ENCODE measurements at places on chromosomes 11 and 22.

GRCh38 chr11:72208281-72208680 lies 8.3 kb upstream of the FOLR2 start:
- no peak for DNase-seq

- no peak for DNase-seq
Observed at GRCh38 chr11:84526250-84526649, 1100.9 kb downstream of the DLG2 start.

GRCh38 chr11:945986-946385 lies 20.3 kb downstream of the AP2A2 start:
- no peak for DNase-seq

DNA sequence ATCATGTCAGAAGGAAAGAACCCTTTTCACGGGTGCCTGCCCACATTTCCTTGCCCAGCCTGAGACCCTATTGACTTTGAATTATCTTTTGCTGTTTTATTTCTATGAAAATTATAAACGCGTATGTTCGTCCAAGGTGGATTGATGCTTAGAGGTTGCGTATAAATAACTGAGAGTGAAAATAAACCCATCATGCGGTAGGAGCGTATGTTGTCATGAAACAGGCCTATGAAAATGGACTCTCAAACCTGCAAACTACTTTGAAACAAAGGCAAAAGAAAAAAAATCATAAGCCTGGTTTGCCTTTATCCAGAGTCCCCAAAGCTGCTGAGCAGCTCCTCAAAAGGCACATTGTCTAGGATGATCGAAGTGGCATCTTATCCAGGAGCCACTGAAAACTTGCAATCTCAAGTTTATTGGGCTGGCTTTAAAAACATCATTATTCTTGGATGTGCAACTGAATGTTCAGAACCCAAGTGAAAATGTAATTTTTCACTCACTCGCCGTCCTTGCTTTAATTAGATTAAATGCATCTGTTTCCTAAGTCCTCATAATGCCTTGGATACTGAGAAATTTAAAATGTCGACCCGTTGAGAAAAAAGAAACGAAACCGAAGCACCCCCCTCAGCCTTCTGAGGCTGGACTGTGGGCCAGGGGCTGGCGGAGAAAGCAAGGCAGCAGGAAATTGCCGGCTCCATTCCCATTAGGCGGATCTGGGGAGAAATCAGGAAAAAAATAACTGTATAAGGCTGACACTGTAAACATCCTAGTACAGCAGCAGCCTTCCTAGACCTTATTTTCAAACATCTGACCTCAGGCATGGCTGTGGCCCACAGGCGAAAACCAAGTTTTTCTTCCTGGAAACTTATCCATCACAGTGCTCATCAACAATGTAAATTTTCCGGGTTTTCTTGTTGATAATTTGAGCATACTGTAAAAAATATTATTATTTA lies 82.9 kb upstream of the PPARA start:
- no peak for DNase-seq

DNA sequence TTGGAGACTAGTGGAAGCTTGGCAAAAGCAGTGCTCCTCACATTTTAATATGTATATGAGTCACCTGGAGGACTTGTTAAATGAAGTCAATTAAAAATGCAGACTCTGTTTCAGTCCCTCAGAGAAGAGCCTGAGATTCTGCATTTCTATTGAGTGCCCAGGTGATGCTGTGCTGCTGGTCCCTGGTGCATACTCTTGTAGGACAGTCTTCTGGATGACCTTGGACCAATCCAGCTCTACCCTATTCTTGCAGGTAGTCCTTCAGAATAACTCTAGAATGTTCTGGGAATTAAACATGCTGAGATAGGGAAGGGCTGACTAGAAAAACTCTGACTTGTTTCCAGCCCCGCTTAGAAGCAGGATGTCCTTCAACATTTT lies 115.9 kb downstream of the CASP12 start:
- DNase-seq: no peak

DNA sequence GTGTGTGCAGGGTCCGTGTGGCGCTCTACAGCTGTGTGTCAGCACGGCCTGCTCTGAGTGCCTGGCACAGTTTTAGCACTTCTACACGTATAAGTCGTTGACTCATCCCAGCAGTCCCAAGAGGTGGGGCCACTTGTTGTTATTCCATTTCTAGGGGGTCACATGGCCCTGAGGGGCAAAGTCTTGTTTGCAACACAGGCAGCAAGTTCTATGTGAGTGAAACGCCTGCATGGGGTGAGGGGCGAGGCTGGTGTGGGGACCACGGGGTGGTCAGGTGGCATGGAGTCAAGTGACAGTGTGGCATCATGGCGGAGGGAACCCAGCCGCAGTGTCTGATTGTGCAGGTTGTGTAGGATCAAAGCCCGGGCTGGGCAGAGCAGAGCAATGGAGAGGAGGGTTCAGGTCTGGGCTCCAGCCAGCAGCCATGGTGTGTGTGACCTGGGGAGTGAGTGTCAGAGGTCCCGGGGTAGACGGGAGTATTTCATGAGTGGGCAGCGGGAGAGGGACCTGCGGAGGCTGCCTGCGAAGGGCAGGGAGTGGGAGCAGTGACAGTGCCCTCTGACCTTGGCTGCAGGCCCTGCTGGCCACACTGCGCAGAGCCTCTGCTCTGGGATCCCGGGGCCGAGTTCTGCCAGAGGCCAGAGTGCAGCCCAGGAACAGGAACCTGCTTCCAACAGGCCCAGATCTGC lies 27.9 kb downstream of the SHANK3 start:
- no peak for DNase-seq

- DNase-seq: peak; percentile 60
Observed at GRCh38 chr11:24356501-24356900, 140.4 kb upstream of the LUZP2 start.

DNA sequence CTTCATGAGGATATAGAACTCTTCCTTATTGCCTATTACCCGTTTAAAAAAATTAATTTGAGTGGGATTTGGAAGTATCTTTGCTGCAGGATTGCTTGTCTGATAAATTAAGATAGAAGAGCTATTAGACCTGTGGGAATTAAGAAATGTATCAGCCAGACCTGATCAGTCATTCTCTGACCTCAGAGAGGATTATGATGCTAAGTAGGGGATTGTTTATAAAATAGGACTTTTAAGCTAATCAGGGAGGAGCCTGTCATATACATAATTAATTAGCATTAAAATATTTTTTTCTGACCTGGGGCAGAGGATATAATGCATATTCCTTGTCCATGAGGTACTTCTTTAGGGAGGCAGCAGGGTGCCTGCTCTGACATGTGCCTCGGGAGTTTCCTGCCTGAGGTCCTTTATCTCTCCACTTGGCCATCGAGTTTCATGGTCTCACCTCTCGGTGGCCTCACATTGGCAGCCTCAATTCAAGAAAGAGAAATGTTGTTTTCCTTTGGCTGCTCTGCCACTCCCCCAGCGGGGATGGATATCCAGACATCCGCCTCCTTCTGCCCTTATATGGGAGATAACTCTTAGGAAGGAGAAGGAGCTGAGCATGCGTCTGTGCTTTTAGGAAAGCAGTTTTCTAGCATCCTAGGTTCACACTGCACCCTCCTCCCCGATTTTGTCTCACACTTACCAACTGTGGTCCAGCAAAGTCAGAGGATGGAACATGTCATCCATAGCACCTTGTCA lies 41.1 kb downstream of the DIXDC1 start:
- DNase-seq: no peak

DNA sequence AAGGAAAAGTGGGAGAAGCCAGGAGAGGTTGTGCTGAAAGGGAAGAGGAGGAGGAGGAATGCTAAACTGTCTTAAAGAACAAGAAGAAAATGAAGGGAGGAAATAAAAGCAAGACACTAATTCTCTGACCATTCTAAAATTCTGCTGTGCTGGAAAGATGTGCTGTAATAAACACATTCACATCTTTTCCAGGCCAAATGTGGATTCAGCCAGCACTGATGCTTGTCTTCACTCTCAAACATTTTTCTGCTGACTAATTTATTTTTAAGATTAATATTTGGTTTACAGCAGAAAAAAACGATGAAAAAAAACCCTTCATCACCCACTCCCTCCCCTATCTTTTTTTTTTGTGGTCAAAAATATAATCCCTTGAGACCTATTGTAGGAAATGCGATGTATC lies 223.6 kb downstream of the SWAP70 start:
- DNase-seq: no peak

GRCh38 chr11:71490731-71491390 lies 36.2 kb upstream of the KRTAP5-7 start:
- no peak for DNase-seq

DNA sequence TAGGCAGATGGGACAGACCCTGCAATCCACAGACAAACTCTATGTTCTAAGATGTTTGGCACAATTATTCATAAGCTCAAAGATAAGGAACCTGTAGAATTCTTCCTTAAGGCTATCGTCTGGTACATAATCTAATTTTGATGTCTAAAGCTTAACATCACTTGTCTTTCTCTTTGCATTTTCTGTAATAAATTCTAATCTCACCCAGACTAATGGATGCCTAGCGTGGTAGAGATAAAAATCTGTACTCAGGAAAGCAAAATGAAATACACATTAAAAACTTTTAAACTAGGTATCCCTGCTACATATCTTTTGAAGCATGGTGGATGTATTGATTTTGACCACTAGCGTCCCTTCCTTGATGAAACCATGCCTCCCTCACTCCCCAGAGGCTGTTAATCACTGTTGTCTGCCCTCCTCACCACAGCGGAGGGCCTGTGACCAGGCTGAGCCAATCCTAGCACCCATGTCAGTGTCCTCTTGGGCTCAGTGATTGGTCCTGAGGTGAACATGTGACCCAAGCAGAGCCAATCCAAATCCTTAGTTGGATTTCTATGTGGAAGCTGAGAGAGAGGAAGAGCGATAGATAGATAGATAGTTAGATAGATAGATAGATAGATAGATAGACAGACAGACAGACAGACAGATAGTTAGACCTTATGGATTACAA lies 82.2 kb upstream of the GRK3 start:
- peak; percentile 25 for DNase-seq

DNA sequence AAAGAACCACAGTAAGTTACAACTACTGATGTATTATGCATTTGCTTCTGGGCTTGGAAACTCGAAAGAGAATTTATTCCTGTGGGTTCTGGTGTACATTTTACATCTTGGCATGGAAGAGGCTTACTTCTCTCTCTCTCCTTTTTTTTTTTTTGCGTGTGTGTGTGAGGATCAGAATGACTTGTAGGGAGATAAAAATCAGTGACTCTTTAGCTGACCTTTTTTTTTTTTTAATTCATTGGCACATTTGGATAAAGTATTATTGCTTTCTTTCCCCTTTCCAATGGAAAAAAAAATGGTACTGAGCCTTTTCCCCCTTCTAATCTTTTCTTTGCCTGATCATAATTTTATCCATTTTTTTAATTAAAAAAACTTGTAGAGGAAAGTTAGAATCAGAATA lies 43.5 kb downstream of the EXT2 start:
- no peak for DNase-seq

DNA sequence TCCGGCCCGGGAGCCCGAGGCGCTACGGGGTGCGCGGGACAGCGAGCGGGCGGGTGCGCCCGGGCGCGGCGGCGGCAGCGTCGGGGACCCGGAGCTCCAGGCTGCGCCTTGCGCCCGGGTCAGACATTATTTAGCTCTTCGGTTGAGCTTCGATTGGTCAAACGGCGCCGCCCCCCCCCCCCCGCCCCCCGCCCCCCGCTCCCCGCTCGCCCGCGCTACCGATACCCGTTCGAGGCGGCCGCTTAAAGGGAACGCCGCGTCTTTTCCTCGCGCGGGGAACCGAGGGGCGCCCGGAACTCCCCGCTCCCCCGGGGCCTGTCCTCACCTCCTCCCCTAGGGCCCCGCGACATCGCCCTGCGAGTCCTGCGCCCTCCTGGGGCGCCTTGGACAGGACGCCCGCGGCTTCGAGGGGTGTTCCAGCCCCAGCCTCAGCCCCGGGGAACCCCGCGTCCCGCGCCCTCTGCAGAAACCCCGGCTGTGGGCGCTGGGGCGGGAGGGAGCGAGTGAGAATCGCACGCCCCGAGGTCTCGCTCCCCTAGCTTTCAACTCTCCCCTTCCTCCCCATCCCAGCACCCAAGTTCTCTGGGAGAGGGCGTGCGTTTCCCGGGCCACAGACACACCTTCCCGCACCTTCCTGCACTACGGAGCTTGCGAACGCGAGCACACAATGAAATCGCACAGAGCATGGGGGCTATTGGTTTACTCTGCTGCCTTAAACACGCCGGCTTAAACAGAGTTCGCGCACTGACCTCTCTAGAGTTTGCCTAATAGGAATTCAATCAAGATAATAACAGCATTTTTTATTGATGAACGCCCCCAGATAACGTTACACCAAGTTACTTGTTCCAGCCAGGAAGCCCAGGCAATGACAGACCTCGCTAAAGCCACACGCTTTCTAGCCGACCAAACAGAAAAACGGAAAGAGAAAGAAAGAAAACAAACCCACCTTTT lies at the start of gene BDNF:
BDNF (minus strand) TSS at position 105 of the 951 bp plus-strand sequence. CDS start 41,891 bp downstream, outside the sequence.
- peak; percentile 39 for DNase-seq

GRCh38 chr11:60165951-60166350 lies 16.9 kb downstream of the MS4A6A start:
- DNase-seq: no peak

GRCh38 chr22:20013382-20013871 lies 3.2 kb downstream of the ARVCF start:
- no peak for DNase-seq

DNA sequence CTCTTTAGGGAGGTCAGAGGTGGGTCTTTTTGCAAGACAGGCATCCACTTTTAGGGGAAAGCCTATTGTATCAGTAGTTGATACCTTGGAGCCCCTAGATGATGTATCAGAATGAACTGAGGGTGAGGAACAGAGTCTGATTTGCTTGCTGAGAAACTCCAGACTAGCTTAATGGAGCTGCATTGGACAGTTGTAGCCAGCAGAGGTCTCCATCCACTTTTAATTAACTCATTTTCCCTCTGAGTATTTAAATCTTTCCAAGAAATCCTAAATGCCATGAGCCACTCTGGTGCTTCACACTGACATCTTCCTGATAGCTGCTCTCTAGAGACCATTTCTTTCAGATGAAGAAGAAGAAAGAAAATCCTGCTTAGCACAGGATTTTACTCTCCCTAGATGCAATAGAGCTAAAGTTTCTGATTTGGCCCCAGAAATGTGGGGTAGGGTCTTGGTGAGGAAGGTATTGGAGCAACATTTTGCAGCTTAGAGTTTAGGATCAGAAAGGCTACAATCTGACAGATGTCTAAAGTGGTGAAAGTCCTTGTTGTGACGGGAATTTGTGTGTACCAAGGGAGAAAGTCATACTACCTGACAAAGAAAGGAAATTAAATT lies 38.0 kb downstream of the EXT2 start:
- peak; percentile 62 for DNase-seq

GRCh38 chr11:12942157-12942556 lies 67.0 kb upstream of the RASSF10 start:
- no peak for DNase-seq

GRCh38 chr22:48758881-48759875 lies 1068.5 kb downstream of the BRD1 start:
- DNase-seq: no peak

- no peak for DNase-seq
Observed at GRCh38 chr11:6402561-6402981, 12.3 kb downstream of the SMPD1 start.
